ENCODE measurements at places on chromosomes 13 and 19. TPM values are rescaled to one million over a fixed set of nuclear protein-coding genes. Genes with fewer than 3 reads are reported as not detected.

ZNF773 gene
- total RNA-seq, result 10.1 TPM

SLC17A7 gene
- 0.17 TPM for total RNA-seq

ICAM5 gene
- total RNA-seq, result 9.3 TPM

DNA sequence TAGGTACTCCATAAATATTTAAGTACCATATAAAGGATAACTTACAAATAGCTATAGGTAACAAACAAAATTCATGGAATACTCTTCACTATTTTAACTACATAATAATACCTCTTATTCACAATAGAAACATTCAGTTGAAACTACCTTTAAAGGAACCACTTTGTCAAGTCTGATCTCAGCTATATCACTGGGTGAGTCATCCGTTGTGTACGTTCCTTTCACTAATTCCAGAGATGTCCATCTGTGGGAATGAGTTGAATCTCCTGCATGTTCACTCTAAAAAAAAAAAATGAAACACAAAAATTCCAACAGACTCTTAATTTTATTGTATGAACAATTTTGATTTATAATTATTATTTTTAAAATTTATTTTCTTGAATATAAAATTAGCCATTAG is 149.4 kb upstream of the FBXL3 start:
- no peak overlapping the region for H3K27ac ChIP-seq
- H3K27me3 ChIP-seq, result no peaks in the 10 kb centered on the region
- peaks cover 31% of the 10 kb centered on the region for H3K36me3 ChIP-seq
- peaks cover 16% of the 10 kb centered on the region for H3K4me1 ChIP-seq

- no peaks in the 10 kb centered on the region for H3K4me1 ChIP-seq
- no peak overlapping the region for H3K27ac ChIP-seq
- no peak for DNase-seq
Measured at GRCh38 chr13:108281901-108282300, 12.4 kb downstream of the TNFSF13B start.

- no peak overlapping the region for H3K27ac ChIP-seq
- peaks cover 6% of the 10 kb centered on the region for H3K4me1 ChIP-seq
- no peak for DNase-seq
Measured at GRCh38 chr13:86856991-86857390, 814.2 kb upstream of the SLITRK5 start.

DNA sequence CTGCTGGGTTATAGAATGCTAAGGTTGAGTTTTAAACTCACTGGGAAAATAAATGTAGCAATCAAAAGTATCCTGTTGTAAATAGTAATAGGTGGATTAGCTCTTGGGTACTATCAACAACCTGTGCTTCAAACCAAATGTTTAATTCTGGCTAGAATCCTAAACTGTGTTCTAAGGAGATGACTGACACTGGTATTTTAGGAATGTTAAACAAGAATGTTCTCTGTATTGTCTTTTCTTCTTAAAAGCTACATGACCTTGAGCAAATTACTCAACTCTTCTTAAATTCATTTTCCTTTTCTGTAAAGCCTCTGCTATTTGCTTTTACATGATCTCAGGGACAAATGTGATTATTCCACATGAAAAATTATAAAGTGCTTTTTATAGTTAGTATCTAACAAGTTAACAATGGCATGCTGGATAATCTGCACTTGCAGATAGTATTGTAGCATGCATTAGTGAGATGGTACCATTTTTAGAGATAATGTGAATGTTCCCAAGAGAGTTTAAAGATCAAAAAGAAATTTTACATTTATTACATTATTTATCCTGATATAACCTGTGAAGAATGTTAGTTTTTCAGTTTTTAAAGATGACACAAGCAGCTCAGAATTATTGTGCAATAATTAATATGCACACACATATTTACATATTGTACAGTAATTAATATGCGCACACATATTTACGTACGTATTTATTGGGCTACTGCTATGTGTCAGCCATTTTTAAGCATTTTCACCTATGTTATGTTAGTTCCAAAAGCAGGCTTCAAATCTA is 13.6 kb upstream of the EPSTI1 start:
- peaks cover 67% of the 10 kb centered on the region for H3K4me1 ChIP-seq
- H3K36me3 ChIP-seq, result no peaks in the 10 kb centered on the region
- no peaks in the 10 kb centered on the region for H3K27me3 ChIP-seq
- H3K27ac ChIP-seq, result peak overlapping the region; percentile 60
- no peak for DNase-seq

DNA sequence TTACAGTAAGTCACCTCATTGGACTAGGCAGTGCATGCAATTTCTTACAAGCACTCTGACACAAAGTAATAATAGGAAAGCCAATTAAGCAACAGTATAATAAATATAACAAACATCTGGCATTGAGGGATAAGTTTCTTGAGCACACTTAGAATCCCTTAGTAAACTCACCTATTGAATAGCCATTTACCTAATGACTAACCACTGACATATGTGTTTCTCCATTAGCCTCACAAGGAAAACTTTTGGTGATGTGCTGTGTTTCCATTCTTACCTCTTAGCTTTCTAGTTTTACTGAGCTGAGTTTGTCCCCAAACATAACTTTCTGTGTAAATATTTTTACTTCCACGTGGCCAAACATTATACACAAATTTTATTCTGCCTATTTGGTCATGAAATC is 47.4 kb upstream of the PCDH9 start:
- H3K27ac ChIP-seq, result no peak overlapping the region
- DNase-seq, result no peak
- no peak overlapping the region for H3K4me3 ChIP-seq
- H3K27me3 ChIP-seq, result no peaks in the 10 kb centered on the region
